ENCODE measurements at places on chromosomes 13 and 19.
A peak's percentile ranks its signal among the peaks of the same experiment; 100 is the strongest.

DNA sequence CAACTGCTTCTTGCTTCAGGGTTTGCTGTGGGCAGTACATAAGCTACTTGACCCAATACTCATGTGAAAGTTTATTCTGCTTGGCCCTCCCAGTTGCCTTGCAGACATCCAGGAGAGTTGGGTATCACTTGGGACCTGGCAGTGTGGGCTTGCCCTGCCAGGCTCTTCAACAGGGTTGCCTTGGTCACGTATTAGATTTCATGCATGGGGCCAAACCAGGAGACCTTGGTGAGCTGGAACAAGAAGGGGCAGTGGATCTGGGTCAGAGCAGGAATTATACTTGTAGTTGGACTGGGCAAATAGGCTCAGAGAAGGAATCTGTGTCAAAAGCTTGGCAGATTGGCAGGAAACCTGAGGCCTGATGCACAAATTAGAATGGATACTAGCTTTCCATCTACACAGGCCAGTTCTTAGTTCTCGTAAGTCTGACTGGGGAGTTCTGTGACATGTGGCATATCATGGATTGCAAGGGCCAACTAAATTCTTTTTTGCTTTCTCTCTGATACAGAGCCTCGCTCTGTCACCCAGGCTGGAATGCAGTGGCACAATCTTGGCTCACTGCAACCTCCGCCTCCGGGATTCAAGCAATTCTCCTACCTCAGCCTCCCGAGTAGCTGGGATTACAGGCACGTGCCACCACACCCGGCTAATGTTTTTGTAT, 192.6 kb upstream of the SERP2 start:
- no peak for DNase-seq

GRCh38 chr19:35693422-35693821, 10.9 kb upstream of the ZBTB32 start:
- DNase-seq: no peak

- DNase-seq: no peak
These were observed 181.8 kb downstream of the TBC1D4 start for GRCh38 chr13:75299913-75300862.

DNA sequence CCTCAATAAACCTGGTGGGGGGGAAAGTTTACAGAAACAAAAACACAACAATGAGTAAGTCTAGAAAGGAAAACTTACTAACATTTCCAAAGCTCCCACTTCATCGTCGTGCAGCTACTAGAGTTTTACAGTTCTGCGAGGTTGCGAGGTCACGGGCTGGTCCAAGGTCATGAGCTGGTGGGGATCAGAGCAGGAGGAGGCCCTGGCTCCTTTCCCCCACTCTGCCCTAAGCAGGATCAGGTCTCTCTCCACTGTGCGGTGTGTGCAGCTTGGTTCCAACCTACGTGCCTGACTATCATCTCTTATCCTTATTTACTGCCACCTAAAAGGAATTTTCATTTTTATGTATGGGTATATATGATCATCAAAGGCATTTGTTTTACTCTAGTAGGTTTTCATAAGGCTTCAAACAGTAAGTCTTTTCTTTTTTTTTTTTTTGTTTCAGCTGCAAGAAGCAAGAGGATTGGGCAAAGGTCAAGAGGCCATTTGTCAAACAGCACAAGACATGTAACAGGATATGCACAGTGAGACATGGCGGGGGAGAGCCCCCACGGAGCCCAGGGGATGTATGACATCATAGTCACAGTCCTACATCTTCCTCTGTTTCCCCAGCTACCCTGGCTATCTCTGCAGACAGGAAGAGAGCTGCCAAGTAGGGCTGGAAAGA, 76.6 kb upstream of the POMP start:
- peak; percentile 14 for DNase-seq

DNA sequence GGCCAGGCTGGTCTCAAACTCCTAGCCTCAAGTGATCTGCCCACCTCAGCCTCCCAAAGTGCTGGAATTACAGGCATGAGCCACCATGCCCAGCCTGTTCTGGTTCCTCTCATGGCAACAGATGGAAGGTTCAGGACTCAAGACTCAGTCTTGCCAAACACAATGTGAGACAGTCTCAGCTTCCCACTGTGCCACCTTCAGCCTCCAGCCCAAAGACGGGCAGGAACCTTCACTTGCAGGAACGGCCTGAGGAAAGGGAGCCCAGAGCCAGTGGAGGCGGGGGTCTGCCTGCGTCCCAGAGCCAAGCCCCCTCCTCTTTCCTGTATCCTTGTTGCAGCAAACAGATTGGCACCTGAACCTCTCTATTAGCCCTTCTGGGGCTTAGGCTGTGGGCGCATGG, 2.9 kb upstream of the CHST8 start:
- DNase-seq: no peak

- no peak for DNase-seq
These were observed 35.0 kb downstream of the NAA16 start for GRCh38 chr13:41345914-41346589.

DNA sequence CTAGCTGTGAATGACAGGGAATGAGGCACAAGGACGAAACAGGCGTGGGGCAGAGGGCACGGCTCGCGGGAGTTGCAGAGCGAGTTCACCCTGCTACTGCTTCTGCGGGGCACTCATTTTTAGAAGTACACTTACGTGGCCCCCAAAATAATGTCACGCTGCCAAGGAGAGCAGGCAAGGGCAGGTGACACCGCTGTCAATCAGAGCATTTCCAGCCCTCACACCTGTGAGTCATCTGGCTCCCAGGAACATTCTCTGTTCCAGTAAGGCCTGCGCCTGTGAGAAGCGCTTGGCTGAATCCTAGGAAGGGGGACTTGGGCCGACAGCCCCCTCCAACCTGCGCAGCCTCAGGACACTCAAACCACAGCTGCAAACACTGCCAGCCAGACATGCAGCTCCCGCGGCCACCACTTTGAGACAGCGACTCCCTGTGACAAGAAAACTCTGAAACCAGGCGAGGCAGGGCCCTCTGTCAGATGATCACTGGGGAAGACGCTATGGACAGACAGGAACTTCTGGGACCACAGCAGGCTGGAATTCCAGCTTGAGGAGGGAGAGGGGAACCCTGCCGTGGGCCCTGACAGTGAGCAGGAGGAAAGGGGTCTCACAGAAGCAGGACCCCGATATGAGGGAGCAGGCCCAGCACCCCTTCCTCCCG, 12.7 kb downstream of the DOT1L start:
- DNase-seq: no peak

GRCh38 chr13:78228211-78228610, 309.6 kb upstream of the EDNRB start:
- DNase-seq: no peak

DNA sequence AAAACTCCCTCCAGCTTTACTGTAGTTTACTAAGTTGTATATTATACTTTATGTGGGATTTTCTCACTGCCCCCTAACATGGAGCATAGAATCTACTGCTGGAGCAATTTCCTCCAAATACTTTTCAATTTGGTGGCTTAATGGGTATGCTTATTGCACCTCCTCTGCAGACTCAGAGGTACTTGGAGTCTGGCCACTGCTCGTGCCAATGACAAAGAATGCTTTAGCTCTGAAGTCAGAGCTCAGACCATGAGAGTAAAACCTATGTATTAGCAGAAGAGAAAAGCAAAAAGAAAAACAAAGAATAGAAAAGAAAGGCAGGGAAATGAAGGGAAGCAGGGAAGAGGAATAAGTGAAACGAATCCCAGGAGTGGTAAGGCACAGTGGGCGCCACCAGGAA, 71.9 kb downstream of the SUCLA2 start:
- DNase-seq: no peak

DNA sequence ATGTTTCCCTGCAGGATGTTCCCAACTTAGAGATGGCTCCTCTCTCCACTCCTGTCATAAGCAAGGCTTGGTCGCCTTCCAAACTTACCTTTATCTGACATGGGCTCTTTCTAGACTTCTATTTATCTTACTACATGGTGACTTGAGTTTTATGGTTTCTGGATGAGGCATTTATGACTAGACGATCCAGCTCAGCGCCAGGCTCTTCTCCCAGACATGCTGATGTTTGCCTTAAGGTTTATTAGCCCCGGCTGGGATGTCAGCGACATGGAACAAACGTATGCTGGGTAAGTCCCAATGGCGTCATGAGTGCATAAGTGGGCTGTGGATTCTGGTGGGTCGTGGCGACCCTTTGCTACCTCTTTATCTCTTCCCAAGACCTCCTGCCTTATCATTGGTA, 39.8 kb upstream of the SLC15A1 start:
- DNase-seq: no peak

DNA sequence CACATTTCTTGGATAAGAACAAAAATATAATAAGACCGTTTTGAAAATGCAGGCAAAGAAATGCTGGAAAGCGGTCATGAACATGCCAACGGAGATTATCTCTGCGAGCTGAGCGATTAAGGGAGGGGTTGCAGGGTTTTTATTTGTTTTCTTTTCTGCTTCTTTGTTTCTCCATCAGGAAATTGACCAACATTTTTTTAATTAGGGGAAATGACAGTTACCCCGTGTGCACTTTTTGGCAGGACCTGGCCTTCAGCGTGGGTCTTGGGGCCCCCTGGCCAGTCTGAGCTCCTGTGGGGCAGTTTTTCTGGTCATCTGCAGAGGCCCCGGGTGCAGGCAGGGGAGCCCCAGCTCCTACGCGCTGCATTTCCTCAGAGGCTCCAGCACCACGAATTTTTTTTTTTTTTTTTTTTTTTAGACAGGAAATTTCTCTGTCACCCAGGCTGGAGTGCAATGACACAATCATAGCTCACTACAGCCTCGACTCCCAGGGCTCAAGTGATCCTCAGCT, 31.3 kb upstream of the HOMER3 start:
- DNase-seq: no peak
